Uterus (tissue), 4 donors: ENCODE measurements at places on chromosomes 2 and 18.

DNA sequence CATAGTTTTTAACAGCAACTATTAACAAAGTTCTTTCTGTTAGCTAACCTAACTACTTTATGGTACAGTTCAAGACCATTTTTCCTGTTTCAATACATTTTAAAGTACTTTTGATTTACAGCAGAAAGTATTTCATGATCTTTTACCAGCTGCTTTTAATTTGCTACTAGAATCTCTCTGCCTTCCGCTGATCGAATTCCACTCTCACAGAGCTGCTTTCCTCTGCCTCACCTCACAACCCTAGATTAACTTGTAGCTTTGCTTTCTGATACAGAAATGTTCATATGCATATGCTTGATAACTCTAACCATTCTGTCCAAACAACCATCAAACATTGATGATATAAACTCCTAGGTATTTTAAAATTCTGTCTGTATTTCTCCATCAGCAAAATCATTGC is 463.2 kb upstream of the ZEB2 start:
- DNase-seq, result no peak

GRCh38 chr2:217466104-217466503 is 536.7 kb downstream of the TNS1 start:
- DNase-seq, result no peak

DNA sequence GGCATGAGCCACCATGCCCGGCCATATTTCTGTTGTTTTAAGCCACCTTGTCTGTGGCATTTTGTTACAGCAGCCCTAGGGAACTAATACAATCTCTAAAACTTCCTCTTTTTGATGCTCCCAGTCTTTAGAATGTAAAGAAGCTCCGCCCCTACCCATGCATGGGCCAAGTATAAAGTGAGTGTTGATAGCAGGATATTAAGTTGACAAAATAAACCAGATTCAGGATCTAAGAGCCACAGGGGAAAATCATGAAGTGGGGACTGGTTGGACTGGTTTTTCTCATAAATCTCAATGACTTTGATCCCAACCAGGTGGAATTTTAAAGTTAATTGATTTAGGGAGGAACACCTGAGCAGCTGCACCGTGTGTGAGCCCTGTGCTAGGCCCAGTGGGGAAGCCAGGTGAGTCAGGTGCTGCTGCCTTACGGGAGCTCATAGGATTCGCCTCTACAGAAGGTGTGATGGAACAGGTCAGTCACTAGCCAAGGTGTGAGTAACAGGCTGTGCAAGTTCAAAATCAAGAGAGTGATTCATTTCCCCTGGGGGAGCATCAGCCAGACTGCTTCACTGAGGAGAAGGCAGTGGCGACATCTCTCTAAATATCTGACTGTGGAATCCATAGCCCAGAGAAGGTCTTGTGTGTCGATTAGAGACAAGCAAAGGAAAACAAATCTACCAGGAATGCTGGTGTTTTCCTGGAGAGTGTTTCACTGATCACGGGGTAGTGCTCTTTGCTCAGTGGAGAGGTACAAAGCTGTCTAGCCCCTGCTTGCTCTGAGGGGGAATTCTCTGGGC is 63.0 kb upstream of the MSH2 start:
- no peak for DNase-seq

- DNase-seq, result no peak
These were observed 8.0 kb downstream of the SIX3 start for GRCh38 chr2:44949329-44950151.

- no peak for DNase-seq
These were observed 90.3 kb downstream of the TMEM163 start for GRCh38 chr2:134628453-134628852.

GRCh38 chr18:8507361-8507760 is 101.9 kb upstream of the RAB12 start:
- no peak for DNase-seq

- no peak for DNase-seq
These were observed 129.5 kb upstream of the ID2 start for GRCh38 chr2:8552293-8552801.

DNA sequence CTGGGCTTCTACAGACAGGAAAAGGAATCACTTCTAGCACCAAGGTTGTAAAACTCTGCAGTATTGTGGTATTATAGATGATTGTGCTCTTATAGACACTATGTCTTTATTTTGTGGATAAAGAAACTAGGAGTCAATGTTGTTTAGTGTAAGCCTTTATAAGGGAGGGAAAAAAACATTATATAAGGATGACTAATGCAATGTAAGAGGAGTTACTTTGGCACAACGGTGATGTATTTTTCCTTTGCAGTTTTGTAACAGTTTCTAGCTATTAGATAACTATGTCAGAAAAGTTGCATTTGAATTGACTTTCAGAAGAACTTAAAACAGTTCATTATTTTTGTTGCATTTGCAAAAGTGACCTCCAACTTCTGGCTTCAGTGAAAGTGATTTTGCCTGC is 545.4 kb downstream of the CCDC85A start:
- no peak for DNase-seq

DNA sequence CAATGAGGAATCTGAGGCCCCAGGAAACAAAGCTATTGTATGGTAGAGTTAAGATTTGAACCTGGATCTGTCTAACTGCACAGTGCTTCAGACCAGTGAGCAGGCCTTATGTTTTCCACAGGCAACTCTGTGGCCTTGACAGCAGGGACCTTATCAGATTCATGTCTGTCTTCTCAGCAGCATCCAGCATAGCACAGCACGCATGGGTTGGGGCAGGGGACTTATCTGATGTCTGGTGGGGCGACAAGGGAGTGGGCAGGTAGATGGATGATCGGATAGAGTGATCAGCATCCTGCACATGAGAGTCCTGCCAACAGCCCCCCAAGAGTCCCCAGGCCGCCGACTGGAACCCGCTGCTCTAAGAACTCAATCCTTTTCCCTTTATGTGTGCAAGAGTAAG is 28.7 kb upstream of the KCNF1 start:
- DNase-seq, result no peak

- DNase-seq, result no peak
These were observed 61.3 kb downstream of the PTRHD1 start for GRCh38 chr2:24731923-24732322.

- DNase-seq, result no peak
These were observed 39.6 kb downstream of the FAM171B start for GRCh38 chr2:186733414-186733813.

GRCh38 chr2:56239437-56239836 is 55.6 kb downstream of the CCDC85A start:
- no peak for DNase-seq
